ENCODE measurements at places on chromosomes 16 and 17.

GRCh38 chr16:10597187-10597601, 16.8 kb upstream of the EMP2 start:
- no peak for DNase-seq

GRCh38 chr16:87312008-87312407, 5.2 kb downstream of the C16orf95 start:
- DNase-seq, result no peak

GRCh38 chr16:81861503-81861902, 82.4 kb downstream of the PLCG2 start:
- no peak for DNase-seq

DNA sequence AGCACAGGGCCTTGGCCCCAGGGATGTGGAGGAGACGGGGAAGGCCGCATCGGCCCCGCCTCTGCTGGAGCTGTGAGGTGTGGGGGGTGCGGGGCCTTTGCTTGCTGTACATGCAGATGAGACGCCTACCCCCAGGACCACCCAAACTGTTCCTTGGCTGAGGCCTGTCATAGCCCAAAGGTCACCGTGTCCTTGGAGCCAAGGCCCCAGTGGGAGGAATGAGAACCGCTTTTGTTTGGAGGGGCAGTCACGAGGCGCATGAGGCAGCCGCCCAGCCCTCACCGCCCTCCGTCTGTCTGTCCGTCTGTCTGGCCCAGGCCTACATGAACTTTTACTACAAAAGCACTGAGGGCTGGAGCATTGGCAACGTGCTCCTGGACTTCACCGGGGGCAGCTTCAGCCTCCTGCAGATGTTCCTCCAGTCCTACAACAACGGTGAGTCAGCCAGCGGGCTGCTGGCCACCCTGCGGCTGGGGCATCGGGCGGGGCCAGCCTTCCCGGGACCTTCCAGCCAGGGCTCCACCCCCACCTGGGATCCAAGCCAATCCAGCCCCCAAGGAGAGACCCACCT, 8.8 kb downstream of the TAX1BP3 start:
- no peak for DNase-seq

DNA sequence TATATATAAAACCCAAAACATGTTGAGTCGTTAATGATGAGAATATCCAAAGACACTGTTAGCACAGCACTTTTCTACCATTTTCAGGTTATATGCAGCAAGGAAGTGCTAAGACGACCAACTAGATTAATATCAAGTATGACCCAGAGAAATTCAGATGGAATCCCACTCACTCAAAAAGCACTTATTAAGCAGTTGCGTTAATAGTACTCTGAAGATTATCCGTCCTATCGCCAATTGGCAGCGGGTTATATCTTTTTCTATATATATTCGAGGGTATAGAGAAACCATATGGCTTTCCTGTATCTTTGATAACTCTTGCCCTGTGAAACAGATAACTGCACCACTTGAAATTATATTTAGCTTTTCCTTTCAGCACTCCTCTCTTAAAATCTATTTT, 1.1 kb downstream of the CRLF3 start:
- no peak for DNase-seq

DNA sequence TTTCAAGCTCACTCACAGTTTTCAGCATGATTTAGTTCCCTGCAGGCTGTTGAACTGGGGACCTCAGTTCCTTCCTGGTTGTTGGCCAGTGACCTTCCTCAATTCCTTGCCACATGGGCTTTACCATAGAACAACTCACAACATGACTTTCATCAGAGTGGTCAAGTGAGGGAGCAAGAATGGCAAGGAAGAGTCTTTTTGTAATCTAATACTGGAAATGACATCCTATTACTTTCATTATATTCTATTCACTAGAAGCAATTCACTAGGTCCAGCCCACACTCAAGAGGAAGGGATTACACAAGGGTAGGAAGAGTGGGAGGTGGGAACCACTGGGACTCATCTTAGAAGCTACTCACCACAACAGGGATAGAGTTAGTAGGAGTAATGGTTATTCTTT, 57.6 kb downstream of the SYT17 start:
- no peak for DNase-seq

DNA sequence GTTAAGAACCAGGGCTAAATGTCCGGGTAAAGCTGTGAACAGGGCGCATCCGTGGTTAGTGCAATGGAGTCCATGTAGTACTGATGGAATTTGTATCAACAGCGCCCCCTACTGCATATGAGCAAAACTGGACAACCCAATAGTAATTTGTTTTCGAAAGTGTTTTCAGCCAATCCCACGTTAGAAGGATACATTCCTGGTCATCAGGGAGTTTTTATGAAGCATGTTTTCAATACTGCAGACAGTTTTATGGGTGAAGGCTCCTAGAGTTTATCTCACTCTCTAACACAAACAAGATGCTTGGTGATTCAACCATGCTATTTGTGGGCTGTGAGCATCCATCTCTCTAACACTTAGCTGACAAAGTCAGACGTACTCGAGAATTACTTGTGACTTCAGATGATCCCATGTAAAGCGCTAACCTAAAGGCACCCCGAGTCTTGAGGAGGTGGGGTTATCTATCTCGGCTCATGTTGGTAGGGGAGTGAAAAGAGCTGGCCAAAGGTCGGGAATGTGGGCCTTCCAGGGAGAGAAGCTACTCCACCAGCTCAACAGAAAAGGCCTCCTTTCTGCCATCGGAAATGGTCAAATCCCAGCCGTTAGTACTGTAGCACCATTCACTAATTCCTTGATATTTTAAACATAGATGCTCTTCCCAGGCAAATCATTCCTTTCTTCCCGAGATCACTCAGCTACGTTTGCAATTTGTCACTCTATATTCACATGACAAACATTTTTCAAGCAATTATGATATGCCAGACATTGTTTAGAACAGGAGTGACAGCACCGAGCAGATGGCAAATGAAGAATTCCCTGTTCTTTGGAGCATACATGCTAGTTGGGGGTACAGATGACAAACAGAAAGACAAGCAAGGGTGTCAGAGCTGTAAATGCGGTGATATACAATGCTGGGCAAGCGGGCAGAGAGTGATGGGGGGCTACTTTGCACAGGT, 46.9 kb upstream of the HNF1B start:
- DNase-seq, result peak; percentile 59

DNA sequence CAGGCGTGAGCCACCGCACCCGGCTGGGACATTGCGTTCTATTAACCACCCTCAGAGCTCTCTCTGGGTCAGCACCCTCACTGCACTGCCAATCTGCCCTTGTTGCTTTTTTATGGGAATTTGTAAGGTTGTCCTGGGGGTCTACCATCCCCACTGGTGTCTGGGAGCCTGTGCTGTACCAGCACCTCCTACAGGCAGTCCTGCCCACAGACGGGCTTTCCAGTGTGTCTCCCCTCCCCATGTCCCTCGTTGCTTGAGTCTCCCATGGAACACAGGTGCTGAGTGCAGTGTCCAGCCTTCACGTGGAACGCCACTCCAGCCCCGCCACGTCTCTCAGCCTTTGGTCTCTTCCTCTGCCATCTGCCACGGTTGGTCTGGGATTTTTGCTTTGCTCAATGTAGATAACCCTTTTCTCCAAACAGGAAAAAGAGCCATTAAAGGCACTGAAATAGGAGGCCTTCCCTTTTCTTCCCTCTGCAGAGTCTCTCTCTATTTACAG, 68.0 kb upstream of the CBX4 start:
- no peak for DNase-seq

- DNase-seq, result peak; percentile 65
These were observed 11.6 kb upstream of the MFAP4 start for GRCh38 chr17:19398301-19399181.

DNA sequence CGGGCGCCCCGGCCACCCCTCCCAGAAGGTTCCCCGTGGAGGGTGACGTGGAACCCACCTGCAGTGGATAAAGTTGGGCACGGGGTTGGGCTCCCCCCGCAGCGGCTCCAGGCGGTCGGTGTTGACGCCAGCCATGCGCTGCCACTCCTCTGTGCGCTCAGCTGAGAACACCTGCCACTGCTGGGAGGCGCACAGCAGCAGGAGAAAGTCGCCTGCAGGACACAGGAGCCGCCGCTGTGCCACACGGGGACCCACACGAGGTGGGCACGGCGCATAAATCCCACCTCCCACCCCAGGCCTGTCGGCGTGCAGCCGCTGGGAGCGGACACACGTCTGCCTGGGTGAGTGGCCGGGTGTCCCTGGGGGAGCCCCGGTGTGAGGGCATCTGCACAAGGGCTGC, 20.7 kb downstream of the CTU2 start:
- DNase-seq, result no peak

DNA sequence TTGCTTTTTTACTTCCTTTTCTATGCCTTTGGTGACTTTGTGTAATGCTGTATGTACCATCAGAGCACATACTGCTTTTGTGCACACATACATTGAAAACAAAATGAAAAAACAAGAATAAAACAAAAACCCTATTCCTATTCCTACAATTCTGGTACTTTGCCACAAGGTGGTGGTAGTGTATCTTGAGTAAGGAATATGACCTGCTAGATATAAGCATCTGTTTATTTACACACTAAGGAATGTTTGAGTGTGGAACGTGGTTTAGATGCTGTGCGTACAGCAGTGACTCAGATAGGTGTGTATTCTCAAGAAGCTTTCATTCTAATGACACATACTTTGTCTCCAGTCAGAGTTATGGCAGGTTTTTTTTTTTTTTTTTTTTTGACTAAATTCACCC, 606.2 kb downstream of the WWOX start:
- no peak for DNase-seq

DNA sequence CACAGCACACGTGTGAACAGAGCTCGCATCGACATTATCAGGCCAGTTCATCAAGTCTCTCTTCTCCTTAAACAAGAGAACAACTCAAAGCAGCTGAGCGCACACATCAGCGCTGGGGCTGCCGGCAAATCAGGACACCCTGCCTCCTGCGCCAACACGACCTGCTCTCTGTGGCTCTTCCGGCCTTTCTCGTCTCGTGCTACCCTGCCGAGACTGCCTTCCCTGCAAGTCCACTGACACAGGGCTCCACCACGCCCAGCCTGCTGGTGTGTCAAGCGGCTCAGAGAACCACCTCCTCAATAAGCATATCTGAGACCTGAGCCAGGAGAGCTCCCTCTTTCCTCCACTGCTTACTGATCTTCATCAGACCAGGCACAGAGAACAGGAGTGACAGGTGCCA, 96.9 kb downstream of the ZNF778 start:
- DNase-seq, result peak; percentile 31

GRCh38 chr16:68417711-68418301, 30.5 kb downstream of the SMPD3 start:
- DNase-seq, result peak; percentile 81

GRCh38 chr16:17222871-17223401, 247.8 kb downstream of the XYLT1 start:
- DNase-seq, result no peak

GRCh38 chr17:20280851-20281250, 186.5 kb downstream of the LGALS9B start:
- no peak for DNase-seq

GRCh38 chr17:36773039-36773438, 164.2 kb upstream of the LHX1 start:
- DNase-seq, result no peak

GRCh38 chr16:68936736-68937631, 93.7 kb downstream of the TANGO6 start:
- DNase-seq, result no peak

- no peak for DNase-seq
These were observed 184.1 kb downstream of the PMP22 start for GRCh38 chr17:15081008-15081407.

- peak; percentile 65 for DNase-seq
These were observed 76.3 kb downstream of the KSR1 start for GRCh38 chr17:27532269-27533263.

- DNase-seq, result no peak
These were observed 9.0 kb upstream of the FN3K start for GRCh38 chr17:82726427-82726826.

DNA sequence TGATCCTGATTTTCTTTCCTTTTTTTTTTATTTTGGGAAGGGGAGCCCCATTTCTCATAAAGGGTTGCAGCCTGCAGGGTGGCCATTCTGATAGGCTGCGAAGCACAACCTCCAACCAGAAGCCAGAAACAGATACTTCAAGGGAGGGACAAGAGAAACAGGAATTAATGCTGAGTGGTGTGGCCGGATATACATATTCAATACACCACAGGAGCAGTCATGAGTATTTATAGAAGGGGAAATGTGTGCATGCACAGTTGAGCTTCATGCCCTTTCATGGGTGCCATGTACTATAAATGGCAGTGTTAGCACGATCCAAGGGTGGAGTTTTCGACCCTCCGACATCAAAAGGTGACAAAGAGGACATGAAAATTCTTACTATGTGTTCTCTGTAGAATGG, 320.8 kb downstream of the CBLN1 start:
- no peak for DNase-seq

DNA sequence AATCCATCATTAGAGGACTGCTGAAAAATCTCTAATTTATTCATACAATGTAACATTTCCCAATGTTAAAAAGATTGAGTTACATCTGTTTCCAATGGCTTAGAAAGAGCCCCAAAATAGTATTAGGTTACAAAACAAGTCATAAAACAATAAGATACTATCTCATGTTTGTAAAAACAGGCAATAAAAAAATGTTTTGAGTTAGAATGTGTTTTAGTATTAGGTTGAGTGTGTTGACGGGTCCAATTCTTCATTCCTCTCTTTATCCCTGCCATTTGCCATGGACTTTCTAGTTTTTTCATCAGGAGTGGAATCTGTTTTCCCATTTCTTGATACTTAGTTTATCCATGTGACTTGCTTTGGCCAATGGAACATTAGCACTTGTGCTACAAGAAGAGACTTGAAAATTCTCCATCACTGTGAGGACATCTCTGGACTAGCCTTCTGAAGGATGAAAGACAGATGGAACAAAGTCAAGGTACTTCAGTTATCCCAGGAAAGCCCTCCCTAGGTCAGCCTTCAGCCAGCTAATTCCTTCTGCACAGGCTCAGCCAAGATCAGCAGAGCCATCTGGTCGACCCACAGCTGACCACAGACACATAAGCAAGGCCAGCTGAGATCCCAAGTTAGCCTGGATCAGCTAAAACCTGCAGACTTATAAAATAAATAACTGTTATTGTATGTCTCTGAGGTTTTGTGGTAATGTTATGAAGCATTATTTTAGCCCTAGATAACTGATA, 83.3 kb downstream of the HS3ST3A1 start:
- DNase-seq, result no peak

GRCh38 chr17:32302037-32302436, 36.4 kb downstream of the RHBDL3 start:
- DNase-seq, result no peak

GRCh38 chr16:426906-427249, 1.4 kb downstream of the RAB11FIP3 start:
- no peak for DNase-seq

- DNase-seq, result no peak
These were observed at the start of gene ENO3 for GRCh38 chr17:4950746-4951204. ENO3 (plus strand) TSS chr17:4951119; CDS start chr17:4951830, 711 bp downstream.

GRCh38 chr17:13134076-13134475, 116.2 kb upstream of the ELAC2 start:
- no peak for DNase-seq

- no peak for DNase-seq
These were observed 3.0 kb upstream of the NLRC5 start for GRCh38 chr16:56986361-56986760.

DNA sequence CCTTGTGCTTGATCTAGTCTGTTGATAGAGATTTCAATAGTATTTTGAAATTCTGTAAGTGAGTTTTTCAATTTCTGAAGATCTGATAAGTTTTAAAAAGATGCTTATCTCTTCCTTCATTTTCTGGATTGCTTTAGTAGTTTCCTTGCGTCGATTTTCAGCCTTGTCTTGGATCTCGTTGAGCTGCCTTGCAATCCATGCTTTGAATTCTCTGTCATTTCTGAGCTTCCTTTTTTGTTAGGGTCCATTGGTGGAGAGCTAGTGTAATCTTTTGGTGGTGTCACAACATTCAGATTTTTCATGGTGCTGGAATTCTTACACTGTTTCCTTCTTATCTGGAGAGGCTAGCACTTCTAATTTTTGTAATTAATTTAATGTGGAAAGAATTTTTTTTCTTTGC, 61.1 kb downstream of the SLFN11 start:
- DNase-seq, result no peak

- no peak for DNase-seq
These were observed 278.3 kb downstream of the SOX9 start for GRCh38 chr17:72399023-72399607.

Measured in CD4-positive, alpha-beta T cell treated with Interleukin-1 beta for 1 hour (primary cell).